ENCODE measurements at places on chromosomes 3 and 15. TPM values are rescaled to one million over a fixed set of nuclear protein-coding genes. Genes with fewer than 3 reads are reported as not detected.
A peak's percentile ranks its signal among the peaks of the same experiment; 100 is the strongest.

GABRA5 gene
- total RNA-seq, result not detected

PPP1R2 gene
- 60.9 TPM for total RNA-seq

APBA2 gene
- total RNA-seq, result 33.1 TPM

ARPC4 gene
- 200 TPM for total RNA-seq

OXTR gene
- total RNA-seq, result 0.35 TPM

- DNase-seq, result no peak
These were observed 5.0 kb downstream of the NUTM1 start for GRCh38 chr15:34347951-34348638.

- peak; percentile 23 for DNase-seq
These were observed 197.3 kb upstream of the LINGO1 start for GRCh38 chr15:77830051-77830468.

DNA sequence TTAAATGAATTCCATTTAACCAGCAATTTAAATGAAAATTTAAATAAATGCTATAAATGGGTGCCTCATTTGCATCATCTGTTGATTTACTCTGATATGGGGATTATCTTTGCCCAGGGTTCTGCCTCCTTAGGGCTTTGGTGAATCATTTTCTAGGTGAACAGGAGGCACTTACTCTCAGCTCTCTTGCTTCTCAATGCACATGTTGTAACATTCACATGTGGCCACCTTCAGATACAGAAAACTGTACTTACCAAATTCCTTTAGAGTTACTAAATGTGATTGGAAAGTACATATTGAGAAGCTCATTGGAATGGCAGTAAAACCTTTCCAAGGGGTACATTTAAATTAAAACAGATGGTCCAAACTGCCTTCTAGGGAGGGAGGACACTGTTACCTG is 20.8 kb downstream of the GADL1 start:
- DNase-seq, result no peak

DNA sequence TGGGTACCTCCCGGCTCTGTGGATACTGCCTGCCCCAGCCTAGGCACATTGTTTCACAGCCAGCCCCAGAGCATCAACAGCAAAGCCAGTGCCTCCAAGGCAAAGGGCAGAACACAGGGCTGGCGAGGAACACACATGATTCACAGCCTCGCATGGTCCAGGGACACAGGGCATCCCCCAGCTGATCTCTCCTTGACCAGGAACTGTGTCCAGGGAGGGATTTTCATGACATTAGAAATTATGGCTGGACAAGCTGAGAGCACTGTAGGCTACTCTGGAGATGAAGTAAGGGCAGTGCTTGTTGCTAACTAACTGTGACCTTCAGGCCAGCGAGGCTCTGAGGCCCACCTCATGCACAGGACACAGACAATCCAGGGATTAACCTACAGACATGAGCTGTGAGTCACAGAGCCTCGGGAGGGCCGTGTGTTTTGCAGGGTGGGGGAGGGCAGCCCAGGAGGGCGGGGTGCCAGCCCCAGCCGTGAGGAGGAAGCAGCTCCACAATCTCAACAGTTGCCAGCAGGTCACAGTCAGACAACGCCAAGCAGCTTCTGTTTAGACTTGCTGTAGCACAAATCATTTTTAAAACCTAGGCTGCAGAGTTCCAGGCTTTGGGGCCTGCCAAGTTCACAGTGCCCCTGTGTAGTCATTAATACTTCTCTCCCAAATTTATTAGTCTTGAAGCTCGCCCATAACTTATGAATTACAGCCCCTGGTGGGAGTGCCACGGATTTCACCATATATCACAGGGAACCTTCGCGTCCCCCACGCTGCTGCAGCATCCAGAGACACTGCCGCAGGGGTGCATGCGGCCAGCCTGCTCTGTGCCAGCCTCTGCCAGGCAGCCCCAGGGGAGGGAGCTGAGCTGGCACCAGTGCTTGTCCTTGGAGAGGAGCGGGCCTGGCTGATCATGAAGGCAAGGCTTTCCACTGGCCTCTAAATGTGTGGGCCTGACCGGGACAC is 114.7 kb downstream of the ETFA start:
- peak; percentile 73 for DNase-seq

GRCh38 chr3:130895690-130896488 is 2.0 kb downstream of the ATP2C1 start:
- no peak for DNase-seq

DNA sequence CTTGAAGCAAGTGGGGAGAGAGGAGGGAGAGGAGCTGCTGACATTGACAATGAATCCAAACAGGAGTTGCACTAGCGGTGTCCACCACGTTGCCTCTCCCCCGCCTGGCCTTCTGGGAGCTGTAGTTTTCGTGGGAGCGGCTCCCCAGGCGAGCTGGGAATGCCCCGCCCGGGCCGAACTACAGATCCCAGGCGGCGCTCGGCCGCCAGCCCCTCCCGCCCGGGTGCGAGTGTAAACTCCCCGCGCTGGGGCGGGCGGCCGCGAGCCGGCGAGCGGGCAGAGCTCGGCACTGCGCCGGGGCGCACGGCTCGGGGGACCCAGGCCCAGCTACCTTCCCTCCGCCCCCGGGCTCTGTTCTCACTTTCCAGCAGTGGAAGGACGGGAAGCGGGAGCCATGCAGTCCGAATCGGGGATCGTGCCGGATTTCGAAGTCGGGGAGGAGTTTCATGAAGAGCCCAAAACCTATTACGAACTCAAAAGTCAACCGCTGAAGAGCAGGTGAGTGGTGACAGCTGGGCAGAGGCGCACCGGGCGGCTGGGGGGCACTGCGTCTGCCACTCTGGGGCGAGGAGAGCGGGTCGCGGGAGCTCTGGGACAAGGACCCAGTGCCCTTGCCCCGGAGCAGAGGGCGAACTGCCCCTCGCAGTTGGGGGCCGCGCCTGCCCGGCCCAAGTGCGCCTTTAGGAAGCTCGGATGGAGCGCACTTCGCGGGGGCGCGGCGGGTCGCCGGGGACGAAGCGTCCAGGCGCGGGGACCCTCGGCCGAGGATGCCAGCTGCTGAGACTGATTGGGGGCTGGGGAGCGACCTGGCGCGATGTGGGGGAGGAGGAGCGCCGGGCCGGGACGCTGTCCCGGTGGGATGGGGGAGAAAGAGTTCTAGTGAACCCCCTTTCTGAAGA is at the start of gene MITF:
TSS of gene MITF (plus strand) at position 261 of the 899 bp plus-strand sequence. CDS start at position 395, 134 bp downstream.
- DNase-seq, result peak; percentile 91

- DNase-seq, result no peak
These were observed 14.9 kb downstream of the TCAIM start for GRCh38 chr3:44353355-44353924.
